ENCODE measurements at places on chromosomes 7 and 10.

DNA sequence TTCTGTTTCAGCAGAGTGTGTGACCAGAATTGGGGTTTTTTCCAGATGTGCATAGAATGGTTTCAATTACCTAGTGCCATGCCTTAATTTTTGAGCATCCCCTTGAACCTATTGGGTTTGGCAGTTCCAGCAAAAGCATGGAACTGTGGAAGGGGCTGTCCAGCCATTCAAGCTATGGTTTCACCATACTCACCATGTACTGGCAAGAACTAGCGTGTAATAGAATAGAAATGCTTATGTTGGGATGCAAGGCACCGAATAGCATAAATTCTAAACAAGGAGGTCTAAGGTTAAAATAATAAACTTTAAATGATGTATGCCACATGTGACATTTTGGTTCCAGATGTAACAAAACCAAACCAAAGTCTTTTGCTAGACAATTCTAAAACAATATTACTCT lies 91.4 kb downstream of the MTERF1 start:
- DNase-seq = no peak

DNA sequence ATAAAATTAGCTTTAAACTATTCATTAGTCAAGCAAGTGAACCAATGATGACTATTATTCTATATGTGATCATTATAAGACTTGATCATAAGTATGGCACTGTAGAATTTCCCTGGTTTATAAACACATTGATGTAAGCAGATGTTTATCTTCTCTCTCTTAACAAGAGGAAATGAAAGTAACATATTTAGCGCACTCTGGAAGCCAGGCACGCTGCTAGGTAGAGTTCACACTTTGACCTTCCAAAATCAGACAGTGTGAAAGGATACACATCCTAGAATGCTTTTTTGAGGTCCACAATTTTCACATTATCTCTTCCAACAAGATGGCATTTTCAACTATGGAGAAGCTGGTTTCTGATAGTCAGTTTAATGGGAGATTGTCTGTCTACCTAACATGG lies 529.4 kb upstream of the IGFBP3 start:
- no peak for DNase-seq

DNA sequence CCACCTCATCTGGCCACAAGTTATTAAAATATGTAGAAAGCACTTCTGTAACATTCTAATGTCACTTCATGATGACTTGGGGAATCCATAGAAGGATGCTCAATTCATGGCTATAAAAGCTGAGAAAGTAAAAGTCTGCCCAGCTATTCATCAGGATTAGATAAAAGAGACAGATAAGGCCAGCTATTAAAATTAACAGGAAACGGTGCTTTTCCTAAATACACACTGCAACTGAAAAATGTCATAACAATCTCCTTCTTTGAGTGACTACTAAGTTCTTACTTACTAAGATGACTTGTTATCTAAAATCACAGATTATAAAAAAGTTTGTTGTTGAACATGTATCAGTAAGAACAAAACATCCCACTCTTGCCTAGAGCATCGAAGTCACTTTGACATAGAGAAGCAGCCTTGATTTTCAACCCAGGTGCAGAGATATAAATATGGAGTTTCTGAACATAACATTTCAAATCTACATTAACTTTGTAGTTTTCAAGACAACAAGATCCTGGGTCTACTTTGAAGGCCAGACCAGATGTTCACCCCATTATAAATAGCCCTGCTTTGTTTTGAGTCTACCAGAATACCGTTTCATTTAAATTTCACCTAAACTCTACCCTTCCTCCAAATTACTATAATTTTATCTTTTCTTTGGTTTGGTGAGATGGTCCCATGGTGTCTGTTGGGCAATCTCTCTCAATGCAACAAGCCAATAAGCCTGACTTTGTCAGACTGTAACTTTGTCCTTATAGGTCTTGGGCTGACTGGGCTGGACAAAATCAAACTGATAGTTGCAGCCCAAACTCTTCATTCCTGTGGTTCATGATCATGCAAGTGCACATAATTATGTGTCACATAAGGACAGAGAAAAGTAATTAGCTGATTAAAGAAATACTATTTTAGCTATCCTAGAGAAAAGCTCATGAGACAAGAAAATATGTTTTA lies 24.0 kb downstream of the HYCC1 start:
- DNase-seq = no peak

GRCh38 chr10:1597370-1598146 lies 139.8 kb downstream of the ADARB2 start:
- DNase-seq = no peak

- no peak for DNase-seq
Observed at GRCh38 chr7:155964543-155964942, 152.3 kb upstream of the SHH start.

GRCh38 chr7:123599766-123600165 lies 1.9 kb upstream of the ASB15 start:
- no peak for DNase-seq

Measured in stimulated activated CD8-positive, alpha-beta memory T cell treated with anti-CD3 and anti-CD28 coated beads, Interleukin-2, amount 100 ng/mL, for 48 hours (primary cell).